ENCODE measurements at places on chromosomes 4 and X.

- no peak for DNase-seq
Observed at GRCh38 chr4:44861756-44862155, 135.4 kb upstream of the GNPDA2 start.

DNA sequence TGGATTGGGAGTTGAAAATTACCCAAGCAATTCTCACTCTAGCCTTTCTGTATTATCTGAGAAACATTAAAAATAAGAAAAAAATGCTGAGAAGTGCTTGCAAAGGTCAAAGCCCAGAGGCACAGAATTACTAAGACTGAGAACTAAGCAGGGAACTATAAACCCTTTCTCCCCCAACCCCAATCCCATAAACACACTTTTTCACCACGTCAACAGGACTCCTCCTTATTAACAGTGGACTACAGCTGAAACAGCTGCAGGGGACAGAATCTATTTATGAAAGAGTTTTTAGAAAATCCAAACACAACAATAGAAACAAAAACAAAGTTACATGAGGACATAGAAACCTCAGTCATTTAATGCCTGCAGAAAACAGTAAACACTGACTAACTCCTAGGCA is 984.1 kb downstream of the TRAM1L1 start:
- no peak for DNase-seq

DNA sequence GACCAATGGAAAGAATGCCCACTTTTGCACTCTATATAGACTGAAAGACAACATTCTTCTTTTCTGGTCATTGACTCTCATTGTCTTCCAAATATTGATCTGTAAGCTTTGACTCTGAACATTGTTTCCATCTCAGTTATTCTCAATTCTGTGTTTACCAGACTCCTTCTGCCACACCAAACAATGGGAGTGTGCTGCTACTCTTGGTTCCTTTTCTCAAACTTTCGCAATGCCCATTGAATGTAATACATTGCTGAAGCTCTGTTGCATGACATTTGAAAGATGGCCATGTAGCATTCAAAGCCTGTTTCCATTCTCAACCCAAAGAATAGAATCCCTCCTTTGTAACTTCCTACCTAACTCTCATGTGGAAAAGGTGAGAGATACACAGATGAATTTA is 136.2 kb downstream of the BTC start:
- no peak for DNase-seq

DNA sequence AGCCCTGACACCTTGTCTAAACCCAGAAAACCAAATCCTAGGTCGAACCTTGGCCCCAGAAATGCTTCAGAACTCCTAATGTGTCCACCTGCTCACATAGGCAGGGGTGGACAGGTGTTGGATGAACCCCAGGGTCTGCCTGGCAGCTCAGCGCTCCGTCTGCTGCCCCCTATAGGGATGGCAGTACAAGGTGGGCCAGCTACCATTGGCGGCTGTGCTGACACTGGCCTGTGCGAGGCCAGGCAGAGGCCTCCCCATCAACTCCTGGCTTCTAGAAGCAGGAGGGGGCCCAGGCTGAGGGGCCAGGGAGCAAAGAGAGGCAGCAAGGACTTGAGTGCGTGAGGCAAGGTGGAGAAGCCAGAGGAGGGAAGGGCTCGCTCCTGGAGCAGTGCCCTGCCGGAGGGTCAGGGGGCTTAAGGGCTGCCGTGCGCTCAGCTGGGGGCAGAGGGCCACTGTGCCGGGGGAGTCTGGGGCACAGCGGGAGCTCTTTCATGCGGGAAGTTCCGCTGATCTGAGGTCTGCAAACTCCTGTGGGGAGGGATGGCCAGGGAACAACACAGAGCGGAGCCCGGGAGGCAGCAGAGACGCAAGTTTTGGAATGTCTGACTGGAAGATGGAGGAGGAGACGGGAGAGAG is 20.6 kb downstream of the CCNQ start:
- no peak for DNase-seq

DNA sequence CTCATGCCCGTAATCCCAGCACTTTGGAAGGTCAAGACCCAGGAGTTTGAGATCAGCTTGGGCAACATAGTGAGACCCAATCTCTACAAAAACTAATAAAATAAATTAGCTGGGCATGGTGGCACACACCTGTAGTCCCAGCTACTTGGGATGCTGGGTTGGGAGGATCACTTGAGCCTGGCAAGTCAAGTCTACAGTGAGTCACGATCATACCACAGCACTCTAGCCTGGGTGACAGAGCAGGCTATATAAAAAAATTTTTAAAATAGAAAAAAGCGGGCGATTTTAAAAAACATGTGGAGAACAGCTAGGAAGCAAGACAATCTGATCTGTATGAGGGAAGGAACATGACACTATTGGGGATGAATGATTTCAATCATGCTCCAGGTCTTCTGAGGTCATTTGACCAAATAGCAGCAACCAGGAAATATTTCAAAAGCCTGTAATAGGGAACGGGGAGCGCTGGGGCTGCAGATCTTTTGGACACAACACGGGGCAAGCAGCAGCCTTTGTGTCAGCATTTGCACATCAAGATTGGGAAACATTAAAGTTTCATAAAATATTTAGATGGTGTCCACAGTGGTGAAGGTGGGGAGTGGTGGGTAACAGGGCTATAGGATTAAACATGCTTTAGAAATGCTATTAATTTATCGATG is 48.3 kb upstream of the GUCY1A1 start:
- no peak for DNase-seq

- no peak for DNase-seq
Observed at GRCh38 chrX:123988423-123989111, 27.1 kb downstream of the STAG2 start.

DNA sequence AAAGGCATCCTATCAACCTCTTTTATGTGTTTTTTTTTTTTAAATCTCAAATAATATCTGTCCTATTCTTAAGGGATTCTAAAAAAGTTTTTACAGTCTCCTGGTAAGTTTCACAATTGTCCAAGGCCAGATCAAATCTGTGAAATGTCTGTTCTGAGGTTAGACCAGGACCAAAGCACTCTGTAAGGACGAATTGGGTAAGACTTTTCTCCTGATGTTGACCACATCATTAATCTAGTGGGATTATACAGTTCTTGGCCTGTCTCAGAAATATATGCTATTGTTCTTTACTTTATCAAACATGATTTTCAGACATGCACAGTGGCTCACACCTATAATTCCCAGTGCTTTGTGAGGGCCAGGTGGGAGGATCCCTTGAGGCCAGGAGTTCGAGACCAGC is 45.8 kb upstream of the TMEM131L start:
- DNase-seq = no peak

DNA sequence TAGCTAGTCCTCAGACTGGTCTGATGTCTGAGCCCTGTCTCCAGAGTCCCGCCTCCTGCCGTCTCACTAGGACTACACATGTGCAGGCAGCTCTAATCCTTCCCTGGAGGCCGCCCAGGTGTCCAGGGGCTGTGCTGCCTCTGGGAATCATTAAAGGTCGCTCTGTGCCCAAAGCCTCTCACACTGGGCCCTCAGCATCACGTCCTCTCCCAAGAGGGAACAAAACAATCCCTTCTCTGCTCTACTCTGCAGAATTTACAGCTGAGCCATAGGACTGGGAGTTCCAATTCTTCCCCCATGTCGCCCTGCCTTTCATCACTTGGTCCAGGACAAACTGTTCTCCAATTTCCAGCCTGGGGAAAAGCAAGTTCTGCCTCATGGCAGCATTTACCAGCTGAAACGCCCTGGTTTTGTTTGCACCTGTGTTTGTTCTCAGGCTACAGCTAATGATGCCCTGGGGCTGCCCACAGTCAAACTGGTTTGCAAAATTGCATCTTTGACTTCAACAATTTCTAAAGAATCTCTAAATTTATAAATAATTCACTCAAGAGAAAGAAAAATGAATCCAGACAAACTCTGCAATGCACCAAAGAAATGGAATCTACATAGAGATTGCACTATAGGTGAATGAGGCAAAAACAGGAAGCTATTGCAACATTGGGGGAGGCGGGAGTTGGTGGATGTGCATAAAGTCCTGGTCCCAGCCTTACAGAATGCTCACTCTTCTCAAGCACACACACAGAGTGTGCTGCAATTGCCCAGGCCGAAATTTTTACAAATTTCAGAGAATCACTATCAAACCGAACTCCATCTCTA is 7.2 kb upstream of the MRFAP1 start:
- DNase-seq = no peak

GRCh38 chr4:98845960-98846359 is 83.0 kb downstream of the EIF4E start:
- no peak for DNase-seq

DNA sequence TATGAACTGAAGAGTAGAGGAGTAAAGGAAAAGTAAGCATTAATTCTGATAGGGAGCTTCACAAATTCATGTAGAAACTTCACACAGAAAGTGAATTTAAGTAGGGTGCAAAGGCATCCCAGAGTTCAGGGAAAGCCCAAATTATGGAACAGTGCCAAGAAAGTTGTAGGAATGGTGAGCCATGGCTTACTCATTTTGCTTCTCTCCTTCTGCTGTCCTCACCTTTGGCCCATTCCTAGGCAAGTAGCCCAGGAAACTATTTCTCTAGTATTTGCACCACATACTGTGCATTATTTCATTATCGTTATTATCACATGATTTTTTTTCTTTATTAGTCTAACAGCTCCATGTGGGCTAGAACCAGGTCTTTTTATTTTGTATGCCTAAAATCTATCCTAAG is 34.9 kb upstream of the IL1RAPL1 start:
- DNase-seq = no peak

GRCh38 chrX:39648548-39649254 is 449.1 kb downstream of the BCOR start:
- no peak for DNase-seq

DNA sequence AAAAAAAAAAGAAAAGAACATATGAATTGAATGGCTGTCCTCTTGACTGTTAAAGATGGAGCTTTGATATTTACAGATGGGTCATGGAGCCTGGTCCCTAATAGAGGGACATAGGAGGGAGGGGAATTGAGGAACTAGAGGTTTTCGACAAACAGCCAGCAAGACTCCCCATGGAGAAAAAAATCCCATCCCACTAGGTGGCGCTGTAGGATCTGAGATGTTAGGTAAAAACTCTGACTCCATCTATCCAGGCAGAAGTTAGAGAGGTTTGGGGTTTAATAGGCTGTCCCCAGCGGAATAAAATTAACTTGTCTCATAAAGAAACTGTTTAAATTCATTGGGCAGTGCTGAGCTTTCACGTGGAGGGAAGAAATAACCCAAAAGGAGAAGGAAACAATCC is 45.9 kb downstream of the HMGB2 start:
- no peak for DNase-seq

- DNase-seq = peak; percentile 32
Observed at GRCh38 chr4:2537011-2537830, 774 bp downstream of the FAM193A start.

GRCh38 chr4:126899331-126899801 is 733.4 kb upstream of the INTU start:
- no peak for DNase-seq

DNA sequence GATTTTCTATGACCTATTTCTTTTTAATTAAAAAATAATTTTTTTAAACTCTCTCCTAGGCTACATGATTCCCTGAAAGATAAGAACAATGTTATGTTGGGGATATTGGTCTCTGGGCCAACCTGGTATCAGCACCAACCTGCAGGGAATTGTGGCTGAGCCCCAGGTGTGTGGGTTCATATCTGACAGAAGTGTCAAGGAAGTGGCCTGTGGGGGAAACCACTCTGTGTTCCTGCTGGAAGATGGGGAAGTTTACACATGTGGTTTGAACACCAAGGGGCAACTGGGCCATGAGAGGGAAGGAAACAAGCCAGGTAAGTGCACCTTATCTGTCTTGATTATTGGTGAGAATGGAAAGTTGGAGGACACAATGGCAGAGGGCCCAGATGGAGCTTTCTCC is 13.5 kb downstream of the HERC3 start:
- no peak for DNase-seq

GRCh38 chr4:54152846-54153600 is 53.1 kb downstream of the GSX2 start:
- DNase-seq = no peak

- no peak for DNase-seq
Observed at GRCh38 chr4:54077812-54078211, 13.4 kb upstream of the CHIC2 start.

- no peak for DNase-seq
Observed at GRCh38 chr4:15118292-15118691, 116.0 kb downstream of the CPEB2 start.

GRCh38 chrX:137430301-137430700 is 135.6 kb upstream of the ZIC3 start:
- no peak for DNase-seq

GRCh38 chr4:89800527-89801103 is 36.3 kb downstream of the SNCA start:
- DNase-seq = no peak

GRCh38 chr4:151013944-151014343 is 1.1 kb downstream of the LRBA start:
- no peak for DNase-seq

- no peak for DNase-seq
Observed at GRCh38 chr4:177271091-177271490, 38.6 kb upstream of the NEIL3 start.

GRCh38 chr4:152464030-152464823 is 71.7 kb downstream of the FBXW7 start:
- no peak for DNase-seq

DNA sequence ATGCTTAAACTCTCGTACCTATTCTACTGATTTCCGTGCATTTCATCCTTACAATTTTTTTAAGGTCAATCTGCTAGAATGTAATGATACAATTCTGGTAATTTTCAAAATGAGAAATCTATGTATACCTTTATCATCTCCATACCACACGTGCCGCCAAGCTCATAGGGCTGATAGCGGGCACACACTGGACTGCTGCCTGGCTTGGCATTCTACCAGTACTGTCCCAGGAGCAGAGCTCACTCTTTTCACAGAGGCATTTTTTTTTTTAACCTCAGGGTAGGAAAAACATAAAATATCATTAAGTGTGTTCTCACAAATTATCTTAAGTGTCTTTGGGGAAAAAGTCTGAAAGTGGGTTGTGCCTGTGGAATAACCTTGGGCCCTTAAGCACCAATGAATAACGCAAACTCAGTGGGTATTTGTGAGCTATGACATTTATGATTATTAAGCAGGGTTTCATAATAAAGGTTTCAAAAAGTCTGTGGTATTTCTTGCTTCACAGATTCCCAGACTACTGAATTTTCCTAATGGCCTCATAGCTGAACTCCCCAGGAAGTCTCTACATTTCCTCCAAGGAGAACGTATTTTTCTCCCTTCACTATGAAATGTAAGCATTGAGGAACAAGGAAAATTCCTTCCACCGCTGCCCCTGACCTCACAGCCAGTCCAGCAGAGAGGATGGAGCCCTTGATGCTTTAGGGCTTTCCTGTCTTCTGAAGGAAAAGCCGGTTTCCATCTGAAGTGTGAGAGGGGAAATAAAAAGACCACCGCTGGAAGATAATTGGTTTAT is 125.2 kb downstream of the ELOVL6 start:
- DNase-seq = no peak

DNA sequence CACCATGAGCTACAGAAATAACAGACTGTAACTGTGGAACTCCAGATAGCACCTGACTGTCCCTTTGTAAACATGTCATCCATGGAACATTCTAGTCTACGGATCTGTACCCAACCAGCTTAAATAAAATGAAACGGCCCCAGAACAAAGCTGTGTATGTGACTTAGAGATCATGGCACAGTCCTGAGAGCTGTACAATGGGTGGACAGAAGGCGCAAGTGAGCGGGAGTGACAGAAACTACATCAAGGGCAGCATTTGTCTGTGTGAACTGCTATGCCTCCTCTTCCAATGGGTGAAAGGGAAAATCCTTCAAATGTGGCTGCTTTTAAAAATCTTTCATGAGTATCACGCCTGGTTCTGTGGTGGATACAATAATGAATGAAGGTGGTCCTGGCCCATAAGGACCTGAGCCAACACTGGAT is 72.5 kb downstream of the FAT1 start:
- DNase-seq = no peak

GRCh38 chrX:71292669-71293365 is 8.7 kb upstream of the ITGB1BP2 start:
- DNase-seq = no peak

GRCh38 chr4:112276113-112276512 is 9.6 kb downstream of the TIFA start:
- DNase-seq = no peak

All from left renal cortex interstitium (tissue), 4 donors.